ENCODE measurements at places on chromosomes 4 and X. TPM values are rescaled to one million over a fixed set of nuclear protein-coding genes. Genes with fewer than 3 reads are reported as not detected.

DNA sequence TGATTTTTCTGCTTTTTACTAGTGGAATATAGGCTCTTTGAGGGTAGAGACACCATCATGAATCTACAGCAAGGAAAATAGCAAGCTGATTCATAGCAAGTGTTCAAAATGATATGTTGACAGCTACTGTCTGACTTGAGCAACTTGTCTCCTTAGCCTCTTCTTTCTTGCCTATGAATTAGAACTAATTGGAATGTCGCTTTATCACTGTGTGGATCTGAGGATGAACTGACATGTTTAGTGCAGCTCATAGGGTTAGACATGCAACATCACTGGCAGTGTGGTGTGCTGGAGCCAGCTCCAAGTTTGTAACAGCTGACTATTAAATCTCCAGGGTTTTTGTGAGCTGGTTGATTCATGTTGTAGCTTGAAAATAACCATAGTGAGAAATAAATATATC, 1068.4 kb downstream of the PCDH18 start:
- no peak for DNase-seq

DNA sequence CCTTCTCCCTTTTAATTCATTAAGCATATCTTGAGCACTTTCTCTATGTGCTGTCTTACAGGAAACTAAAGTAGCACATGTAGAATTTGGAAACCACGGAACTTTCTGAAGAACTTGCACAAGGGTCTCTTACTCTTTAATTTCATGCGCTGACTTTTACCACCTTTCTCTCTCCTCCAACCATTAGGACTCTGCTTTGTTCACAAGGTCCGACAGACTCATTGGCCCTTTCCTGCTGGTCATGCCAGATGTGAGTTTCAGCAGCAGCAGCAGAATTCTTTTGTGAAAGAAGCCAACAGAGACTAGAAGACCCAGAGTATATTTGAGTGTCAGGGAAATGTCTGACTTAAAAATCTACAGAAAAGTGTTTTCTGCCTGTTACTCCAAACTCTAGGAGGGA, 207.1 kb downstream of the GUCY2F start:
- DNase-seq = no peak

DNA sequence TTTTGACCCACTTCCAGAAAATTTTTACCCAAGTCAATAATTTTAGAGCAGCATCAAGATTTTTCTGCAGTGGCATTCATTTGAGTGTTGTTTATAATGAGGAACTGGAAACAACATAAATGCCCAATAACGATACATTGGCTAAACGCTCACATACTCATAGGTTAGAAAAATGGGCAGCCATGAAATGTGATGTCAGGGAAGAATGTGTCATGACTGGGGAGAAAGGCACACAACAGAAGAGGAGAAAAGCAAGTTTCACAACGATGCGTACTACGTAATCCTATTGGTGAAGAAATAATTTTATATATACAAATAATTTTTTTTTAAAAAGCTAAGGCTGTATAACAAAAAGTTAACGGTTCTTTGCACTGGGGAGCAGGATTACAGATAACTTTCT, 33.6 kb upstream of the MAP3K15 start:
- no peak for DNase-seq

- no peak for DNase-seq
Observed at GRCh38 chr4:25437926-25438325, 60.9 kb downstream of the ANAPC4 start.

GRCh38 chr4:304969-305680, at the start of gene ZNF732:
Gene ZNF732 (minus strand): TSS chr4:305474. CDS start chr4:305310, 164 bp downstream.
- DNase-seq = no peak

GRCh38 chr4:183873409-183874185, 31.5 kb upstream of the STOX2 start:
- no peak for DNase-seq

DNA sequence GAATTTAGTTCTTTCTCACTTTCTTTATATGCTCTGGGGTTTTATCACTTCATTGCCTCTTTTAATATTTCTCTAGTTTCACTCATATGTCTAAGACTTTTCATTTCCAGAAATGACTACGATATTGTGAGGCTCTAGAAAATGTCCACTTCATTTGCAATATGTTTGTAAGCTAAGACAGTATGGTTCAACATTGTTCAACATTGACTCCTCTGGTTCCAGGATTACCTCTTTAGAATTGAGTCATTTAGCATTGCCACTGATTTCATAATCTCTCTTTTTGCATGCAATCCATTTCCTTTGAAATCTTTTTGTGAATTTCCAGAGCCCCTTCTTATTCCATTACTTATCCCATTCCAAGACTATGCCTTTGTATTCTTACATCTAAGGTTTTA, 32.3 kb downstream of the BBS12 start:
- DNase-seq = no peak

DNA sequence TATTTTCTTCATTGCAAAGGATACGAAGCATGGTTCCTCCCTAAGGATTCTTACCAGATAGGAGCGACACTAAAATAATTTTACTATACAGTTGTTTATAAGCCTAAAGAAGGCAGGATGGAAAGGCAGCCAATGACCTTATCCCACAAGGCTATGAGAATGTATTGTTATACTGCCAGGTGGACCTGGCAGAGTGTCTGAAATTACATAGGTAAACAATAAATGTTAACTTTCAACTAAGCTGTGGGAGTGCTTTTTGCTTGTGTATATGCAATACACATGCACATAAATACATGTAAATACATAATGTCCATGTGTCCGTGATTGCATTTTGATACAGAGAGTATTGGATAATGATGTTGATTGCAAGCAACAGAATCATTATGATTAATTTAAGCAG, 850.6 kb downstream of the CENPC start:
- DNase-seq = no peak

DNA sequence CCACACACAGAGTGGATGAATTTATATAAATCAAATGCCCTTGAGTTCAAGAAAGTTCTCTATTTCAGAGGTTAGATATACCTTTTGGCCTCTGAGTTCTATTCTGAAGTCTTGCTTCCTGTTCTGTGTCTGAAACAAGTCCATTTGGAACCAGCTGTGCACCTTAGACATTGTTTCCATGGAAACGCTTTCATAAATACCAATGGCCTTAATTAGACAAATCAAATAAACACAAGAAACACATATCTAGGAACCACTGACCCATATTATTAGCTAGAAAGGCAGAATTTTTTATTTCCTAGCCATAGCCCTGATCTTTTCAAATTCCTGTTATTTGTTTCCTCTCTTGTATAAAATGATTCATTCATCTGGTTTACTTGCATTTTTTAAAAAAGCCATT, 8.4 kb upstream of the C4orf54 start:
- no peak for DNase-seq

DNA sequence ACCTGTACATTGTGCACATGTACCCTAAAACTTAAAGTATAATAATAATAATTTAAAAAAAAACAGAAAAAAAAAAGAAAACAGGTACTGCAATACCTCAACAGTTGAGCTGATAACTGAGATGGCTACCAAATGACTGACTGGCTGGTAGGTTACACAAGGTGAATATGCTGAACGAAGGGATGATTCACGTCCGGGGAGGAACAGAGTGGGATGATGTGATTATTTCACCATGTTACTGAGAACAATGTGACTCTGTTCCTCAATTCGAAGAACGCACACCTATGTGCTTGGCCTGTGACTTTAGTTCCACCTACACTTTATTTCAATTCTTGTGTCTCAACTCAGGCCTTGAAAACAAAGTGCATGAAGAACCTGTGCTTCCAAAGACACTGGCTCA, 111.7 kb downstream of the CXXC4 start:
- DNase-seq = no peak

GRCh38 chr4:24226023-24226422, 336.2 kb upstream of the PPARGC1A start:
- DNase-seq = no peak

DNA sequence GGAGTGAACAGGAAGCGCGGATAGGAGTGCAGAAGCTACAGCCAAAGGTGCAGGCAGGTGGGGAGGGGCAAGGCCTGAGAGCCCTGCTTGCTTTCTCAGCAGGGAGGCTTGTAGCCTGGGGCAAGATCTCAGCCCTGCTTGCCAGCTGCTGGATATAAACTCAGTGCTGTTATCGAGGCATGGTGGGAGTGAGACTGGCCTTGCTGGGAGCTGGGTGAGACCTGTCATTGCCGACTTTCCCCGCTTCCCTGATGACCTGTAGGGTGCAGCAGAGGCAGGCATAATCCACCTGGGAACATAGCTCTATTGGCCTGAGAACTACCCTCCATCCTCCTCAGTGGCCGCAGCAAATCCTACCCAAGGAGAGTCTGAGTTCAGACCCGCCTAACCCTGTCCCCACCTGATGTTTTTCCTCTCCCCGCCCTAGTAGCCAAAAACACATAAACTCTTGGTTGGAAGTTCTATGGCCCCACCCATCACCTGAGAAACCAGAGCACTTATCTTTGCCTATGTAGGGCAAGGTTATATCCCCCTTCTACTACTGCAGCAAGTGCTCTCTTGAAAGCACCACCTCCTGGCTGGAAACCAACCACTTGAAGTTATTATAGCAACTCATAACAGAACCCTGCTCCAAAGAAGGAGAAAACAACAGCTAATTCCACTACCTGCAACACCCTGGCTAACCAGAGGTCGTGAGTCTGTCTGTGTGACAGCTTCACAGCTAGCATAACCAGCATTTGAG, 80.7 kb downstream of the FHIP1A start:
- DNase-seq = no peak

- DNase-seq = no peak
Observed at GRCh38 chrX:57451426-57452020, 140.3 kb upstream of the ZXDB start.

DNA sequence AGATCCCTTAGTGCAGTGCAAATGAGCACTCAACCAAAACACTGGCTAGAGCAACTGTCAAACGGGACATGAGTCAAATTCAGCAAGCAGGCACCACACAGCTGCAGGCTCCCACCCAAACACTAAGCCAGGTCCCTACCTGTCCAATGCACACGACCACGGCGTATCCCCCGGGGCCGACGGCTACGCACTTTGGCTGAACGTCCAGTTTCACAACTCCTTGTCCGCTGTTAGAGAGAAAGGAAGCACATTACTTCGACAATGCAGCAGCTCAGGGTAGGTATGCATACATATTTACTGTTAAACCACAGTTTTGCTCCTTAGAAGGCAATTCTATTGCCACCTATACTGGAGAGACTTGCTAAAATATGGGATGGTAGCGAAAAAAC, 35.4 kb downstream of the WDR1 start:
- DNase-seq = no peak

GRCh38 chrX:45479835-45480422, 279.3 kb upstream of the DIPK2B start:
- DNase-seq = no peak

DNA sequence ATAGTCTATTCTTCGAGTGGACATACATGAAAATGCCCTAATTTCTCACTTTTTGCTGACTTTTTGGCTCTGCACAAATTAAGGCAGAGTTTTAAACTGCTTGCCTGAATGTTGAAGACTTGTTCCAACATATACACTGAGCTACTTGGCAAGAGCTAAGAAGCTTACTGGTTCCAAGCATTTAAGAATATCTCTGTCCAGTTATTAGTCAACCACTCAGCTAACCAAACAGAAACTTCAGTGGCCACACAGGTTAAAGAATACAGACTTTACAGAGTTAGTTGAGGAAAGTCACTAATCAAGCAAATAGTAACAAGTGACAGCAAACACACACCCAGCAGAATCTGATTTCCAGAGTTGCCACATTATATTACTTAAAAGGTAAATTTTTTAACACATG, 35.5 kb downstream of the AMER1 start:
- no peak for DNase-seq

GRCh38 chr4:74366367-74366911, 1.5 kb downstream of the EREG start:
- DNase-seq = no peak

DNA sequence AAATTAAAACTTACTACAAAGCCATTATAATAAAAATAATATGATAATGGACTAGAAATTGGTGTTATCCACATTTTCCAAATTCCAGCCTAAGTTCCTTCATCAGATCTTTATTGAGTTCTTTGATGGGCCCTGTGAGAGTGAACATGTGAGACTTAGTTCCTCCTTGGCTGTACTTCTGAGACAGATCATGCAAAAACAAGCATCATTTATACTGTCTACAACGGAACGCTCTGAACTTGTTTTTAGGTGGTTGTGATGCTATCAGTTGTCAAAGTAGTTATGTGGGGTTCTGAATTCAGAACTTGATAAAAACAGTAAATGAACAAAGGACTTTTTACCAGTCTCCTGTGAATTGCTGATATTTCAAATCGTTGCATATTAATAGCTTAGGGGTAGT, 48.9 kb downstream of the JADE3 start:
- DNase-seq = no peak

- DNase-seq = no peak
Observed at GRCh38 chrX:118633530-118633929, 93.9 kb upstream of the IL13RA1 start.

DNA sequence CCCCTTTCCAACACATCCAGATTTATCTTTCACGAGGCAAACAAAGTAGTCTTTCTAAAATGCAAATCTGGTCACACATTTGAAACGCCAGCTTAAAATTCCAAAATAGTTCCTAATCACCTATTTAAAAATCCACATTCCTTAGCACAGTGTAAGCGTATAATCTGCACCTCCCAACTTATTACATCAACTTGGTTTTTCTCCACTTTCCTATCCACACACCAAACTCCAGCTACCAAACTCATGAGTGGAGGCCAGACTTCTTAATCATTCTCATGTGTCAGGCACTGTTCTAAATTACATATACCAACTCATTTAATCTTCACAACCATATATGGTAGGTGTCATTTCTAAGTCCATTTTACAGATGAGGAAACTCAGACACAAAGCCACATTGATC, 33.8 kb downstream of the ENOX2 start:
- DNase-seq = no peak

GRCh38 chrX:151722241-151722846, 6.5 kb downstream of the FATE1 start:
- no peak for DNase-seq

DNA sequence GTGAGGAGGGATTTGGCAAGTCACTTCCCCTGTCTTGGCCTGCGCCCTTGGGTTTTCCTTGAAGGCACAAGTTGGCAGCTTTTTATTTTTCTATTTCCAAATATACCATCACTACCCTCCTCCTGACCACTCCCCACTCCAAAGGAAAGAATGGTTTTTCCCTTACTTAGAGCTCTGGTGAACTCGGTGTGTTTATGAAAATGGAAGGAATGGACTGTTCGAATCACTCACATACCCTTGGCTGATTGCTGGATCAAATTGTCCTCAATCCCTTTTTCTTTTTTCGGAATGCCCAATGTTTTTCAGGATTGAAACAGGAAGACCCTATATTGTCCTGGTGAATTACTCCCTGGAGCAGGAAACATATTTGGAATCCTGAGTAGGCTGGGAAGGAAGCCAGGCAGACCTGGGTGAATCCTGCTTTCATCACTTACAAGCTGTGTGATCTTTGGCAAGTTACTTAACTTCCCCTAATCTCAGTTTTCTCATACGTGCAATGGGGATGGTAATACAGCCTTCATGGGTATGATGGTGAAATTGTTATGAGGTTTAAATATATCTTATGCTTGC, 70.7 kb downstream of the RTL5 start:
- no peak for DNase-seq

Gene ZFP42
- total RNA-seq = not detected

Gene SLC2A9
- 5.2 TPM for total RNA-seq

Gene OPHN1
- total RNA-seq = 0.25 TPM

Gene GABRE
- total RNA-seq = 0.30 TPM

Gene PPEF2
- total RNA-seq = 0.85 TPM

Gene RHOXF2
- total RNA-seq = not detected

Gene NR3C2
- 60.4 TPM for total RNA-seq

Gene CXCL11
- not detected for total RNA-seq

Gene MAGEA2B
- total RNA-seq = not detected

Gene CLGN
- total RNA-seq = 0.38 TPM

Gene FGB
- 3.0 TPM for total RNA-seq

Gene KIAA1210
- total RNA-seq = not detected

Gene PLK4
- total RNA-seq = 3.3 TPM

All from T-cell (primary cell).